Stimulated activated CD8-positive, alpha-beta memory T cell treated with anti-CD3 and anti-CD28 coated beads, Interleukin-12 subunit alpha, Interleukin-12 subunit beta, amount 100 ng/mL, for 1 hour (primary cell): ENCODE measurements at places on chromosomes 3 and 15.

GRCh38 chr3:184460276-184460675 is 80.4 kb downstream of the CHRD start:
- no peak for DNase-seq

GRCh38 chr3:182104881-182105280 is 393.2 kb downstream of the SOX2 start:
- DNase-seq: no peak

GRCh38 chr3:122004991-122005565 is 17.0 kb downstream of the ILDR1 start:
- DNase-seq: no peak

- no peak for DNase-seq
These were observed 15.1 kb upstream of the RPS27L start for GRCh38 chr15:63172376-63172775.

GRCh38 chr3:188262913-188263683 is 109.1 kb downstream of the LPP start:
- no peak for DNase-seq

GRCh38 chr3:45711931-45712330 is 22.7 kb downstream of the SACM1L start:
- no peak for DNase-seq

GRCh38 chr3:120648290-120648689 is 33.7 kb downstream of the HGD start:
- no peak for DNase-seq

DNA sequence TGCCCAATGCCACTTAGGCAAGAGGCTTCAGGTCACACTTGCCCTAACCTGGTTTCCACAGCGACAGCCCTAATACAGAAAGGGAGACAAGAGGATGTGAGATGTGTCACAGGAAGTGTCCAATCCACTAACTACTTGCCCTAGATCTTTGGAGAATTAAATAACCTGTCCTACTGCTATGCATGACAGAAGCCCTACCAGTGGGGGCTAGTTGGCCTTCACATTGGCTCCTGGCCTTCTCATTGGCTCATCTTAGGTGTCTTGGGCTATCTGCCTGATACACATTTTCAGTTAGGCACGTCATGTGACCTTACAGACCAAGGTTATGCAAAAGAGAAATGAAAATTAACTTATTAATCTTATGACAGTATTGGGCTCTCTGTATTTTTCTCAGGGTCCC is 449.9 kb downstream of the FHIT start:
- no peak for DNase-seq

DNA sequence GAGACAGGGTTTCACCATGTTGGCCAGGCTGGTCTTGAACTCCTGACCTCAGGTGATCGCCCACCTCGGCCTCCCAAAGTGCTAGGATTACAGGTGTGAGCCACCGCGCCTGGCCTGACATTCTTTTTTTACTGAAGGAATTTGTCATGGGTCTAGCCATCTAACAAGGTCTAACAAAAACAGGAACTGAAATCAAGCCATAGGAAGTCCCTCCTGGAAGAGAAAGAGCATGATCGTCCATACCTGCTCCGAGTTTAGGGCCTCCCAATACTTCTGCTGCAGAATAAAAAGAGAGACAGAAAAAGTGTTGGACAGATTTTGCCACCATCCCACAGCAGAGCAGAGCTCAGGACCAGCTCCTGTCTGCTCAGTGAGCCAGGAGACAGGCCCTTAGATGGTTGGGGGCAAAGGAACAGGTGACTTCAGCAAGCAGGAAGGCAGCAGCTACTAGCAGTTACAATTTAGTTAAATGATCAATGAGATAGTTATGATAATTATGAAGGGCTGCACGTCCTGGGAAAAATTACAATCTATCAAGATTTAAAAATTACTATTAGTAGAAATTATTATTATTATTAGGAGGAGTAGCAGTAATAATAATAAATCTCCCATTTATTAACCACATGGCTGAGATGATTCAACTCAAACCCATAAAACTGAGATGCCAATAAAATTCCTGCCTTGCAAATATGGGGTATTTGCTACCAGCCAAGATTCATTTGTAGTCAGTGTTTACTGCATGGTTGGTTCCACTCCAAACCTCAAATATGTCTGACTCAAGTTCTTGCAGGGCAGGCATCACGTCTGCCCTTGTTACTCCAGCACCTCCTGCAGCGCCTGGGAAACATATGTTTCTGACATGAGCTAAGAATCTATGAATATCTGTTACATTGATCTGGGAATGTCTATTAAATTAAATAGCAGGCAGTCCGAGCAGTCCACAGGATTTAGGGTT is 40.1 kb downstream of the TMEM44 start:
- DNase-seq: no peak

DNA sequence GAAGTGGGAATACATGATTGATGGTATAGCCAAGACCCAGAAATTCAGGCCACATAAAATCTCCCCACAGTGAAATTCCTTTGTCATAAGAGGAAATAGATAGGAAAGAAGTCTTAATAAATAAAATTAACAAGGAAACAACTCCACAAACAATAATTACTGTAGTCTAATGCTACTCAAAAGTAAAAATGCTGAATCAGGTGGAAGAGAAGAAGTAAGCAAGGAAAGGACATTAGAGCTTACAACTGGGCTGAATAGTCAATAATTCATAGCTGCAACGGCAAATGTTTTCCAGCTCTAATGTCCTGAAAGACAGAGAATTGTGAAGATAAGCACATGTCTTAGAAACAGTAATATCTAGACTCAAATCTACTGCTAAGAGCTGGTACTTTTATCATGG is 64.4 kb downstream of the STRIT1 start:
- no peak for DNase-seq

DNA sequence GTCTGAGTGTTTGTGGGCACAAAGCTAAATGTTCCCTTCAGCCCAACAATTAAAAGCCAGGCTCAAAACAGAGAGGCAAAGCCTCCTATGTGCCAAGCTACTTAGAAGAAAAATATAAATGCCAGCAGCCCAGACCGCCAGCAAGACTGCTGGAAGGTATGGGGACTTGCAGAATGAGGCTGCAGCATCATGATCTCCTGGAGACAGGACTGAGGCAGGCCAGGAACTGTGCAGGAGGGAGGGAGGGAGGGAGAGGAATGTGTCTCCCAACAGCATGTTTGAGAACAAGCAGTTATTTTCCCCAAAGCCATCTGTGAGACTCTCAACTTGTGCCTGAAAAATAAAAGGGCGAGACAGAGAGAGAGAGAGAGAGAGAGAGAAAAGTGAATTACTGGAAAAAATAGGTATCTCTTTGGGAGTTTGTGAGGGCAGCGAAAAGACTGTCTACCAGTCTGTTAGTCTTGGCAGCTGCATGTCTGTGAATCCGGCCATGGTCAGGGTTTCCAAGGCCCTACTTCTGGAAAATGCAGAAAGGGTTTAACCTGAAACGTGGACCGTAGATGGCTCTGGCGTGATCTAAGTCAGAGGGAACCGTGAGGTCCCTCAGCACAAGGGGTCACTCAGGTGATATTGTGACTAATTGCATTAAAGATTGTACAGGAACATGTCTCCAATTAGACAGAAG is 139.7 kb upstream of the COL8A1 start:
- DNase-seq: no peak

DNA sequence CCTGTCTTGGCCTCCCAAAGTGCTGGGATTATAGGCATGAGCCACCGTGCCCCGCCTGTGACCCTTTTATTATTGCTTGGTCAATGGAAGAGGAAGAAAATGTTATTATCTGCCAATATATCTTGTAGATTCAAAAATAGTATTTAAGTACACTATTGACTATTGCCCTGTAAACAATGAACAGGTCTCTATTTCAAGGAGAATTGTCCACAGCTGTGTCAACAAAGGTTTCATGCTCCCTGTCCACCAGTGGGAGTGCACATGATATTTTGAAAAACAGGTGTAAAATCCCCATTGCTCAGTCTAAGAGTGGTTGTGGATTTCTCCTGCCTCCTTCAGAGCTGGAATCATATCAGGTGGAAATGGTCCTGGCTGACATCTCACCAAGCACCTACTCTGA is 36.5 kb upstream of the IGF1R start:
- DNase-seq: no peak

- no peak for DNase-seq
These were observed 110.1 kb downstream of the ROBO2 start for GRCh38 chr3:77150028-77150427.

GRCh38 chr3:171242951-171243350 is 216.4 kb upstream of the SLC2A2 start:
- no peak for DNase-seq

- DNase-seq: no peak
These were observed 486.8 kb downstream of the MAGI1 start for GRCh38 chr3:65551945-65552344.

DNA sequence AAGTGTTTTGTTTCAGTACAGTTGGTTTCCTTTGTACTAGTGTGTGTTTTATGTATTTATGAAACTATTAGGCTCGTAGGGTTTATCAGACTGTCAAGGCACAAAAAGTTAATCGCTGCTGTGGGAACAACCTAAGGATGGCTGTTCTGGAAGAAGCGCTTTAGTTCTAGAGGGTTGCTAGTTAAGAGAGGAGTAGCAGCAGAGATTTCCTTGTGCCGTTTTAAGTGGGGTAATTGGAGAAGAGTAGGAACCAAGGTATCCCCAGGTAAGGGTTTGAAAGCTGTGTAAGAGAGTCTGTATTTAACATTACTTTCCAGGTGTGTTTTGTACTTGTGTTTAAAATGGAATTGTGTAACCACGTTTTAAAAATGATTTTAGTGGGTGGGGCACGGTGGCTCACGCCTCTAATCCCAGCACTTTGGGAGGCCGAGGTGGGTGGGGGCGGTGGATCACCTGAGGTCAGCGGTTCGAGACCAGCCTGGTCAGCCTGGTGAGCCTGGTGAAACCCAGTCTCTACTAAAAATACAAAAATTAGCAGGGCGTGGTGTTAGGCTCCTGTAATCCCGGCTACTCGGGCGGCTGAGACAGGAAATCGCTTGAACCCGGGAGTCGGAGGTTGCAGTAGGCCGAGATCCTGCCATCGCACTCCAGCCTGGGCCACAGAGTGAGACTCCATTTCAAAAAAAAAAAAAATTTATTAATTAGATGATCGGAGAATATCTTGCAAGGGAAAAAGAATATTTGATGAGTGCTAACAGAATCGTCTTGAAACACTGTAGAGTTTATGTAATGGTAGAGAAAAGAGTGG is 2.6 kb downstream of the MORF4L1 start:
- no peak for DNase-seq

DNA sequence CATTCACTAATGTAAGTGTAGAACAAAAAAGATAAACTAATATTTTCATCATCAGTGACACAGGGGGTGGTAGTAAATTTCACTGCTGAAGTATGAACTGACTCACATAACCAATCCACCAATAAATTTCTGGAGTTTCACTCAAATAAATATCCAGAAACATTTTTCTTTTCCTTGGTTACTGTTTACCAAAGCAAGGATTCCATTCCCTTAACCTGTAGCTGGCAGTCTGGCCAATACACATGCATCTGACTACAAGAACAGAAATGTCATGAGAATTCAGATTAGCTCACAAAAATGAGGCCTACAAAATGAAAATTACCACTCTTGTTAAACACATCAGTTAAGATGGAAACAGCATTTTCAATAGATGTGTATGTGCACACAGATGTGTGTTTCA is 80.3 kb downstream of the STAG1 start:
- no peak for DNase-seq

DNA sequence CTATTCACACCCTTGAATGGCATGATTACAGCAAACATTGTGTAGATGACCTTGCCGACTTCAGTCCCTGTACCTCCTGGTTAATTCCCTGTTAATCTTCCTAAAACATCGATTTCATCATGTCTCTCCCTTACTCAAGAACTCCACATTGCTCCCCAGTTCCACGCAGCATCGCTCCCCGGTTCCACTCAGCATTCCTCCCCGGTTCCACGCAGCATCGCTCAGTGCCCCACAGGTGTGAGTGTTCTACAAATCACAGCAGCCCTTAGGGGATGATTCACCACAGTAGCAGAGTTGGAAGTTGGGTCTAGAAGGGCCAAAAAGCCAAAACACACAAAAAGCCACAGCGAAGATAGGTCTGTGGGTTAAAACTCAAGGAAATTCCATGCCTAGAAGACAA is 8.6 kb upstream of the TNK2 start:
- no peak for DNase-seq

DNA sequence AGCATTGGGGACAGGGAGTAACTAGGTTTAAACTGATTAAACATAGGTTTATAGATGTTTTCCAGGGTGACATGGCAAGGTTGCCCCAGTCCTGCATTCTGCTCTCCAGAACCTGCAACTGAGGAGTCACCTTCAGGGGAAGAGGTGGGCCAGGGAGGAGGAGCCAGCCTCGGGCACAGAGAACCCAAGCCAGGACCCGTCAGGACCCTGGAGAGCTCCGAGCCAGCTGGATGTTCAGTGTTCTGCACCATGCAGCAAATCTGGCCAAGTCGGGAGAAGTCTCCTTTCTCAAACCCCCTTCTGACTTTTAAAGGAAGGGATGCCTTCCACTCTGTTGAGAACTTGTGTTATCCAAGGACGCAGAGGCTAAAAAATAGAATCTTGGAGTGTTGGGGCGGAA is 62.1 kb upstream of the SLC6A11 start:
- peak; percentile 9 for DNase-seq

- no peak for DNase-seq
These were observed 599.5 kb downstream of the FHIT start for GRCh38 chr3:60651799-60652198.

DNA sequence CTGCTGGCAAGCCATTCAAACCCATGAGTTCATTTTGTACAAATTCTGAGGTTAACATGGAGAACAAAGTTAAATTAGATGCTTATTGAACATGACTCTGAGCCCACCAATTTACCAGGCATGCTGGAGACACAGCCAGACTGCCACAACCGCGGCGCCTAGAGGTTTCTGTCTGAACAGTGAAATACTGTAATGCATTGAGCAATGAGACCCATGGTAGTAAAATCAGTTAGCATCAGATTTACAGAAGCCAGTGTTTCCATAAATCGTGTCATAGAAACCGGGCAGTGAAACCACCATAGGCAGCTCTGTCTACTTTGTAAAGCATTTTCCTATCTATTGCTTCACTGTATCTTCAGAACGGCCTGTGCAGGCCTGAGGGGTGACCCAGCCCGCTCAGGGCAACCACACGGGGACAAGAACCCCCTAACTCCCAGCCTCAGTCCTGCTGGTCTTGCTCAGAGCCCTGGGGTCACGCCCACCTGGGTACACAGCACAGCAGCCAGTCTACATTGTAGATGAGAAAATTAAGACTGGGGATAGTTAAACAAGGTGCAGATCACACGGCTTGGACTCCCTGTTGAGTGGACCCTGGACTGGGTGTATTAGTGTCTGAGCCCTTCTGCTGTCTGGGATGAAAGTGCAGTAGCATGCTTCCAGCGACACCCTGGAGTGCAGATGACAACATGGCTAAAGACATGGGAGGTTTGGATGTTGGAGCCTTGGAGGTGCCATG is 44.2 kb downstream of the MGLL start:
- no peak for DNase-seq

GRCh38 chr3:141412936-141413354 is 44.6 kb downstream of the ZBTB38 start:
- DNase-seq: no peak

DNA sequence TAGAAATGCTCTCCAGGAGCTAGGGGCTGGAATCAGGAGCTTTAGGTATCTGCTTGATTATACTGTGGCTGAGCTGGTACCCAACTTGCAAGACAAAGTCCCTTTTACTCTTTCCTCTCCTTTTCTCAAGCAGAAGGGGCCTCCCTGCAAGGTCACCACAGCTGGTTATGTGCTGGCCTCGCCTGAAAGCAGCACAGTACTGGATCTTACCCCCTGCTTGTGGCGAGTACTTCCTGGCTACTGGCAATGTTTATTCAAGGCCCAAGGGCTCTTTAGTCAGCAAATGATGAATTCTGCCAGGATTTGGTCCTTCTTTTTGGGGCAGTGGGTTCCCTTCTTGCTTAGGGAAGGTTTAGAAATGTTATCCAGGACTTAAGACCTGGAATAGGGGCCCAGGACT is 234.6 kb downstream of the RAP2B start:
- no peak for DNase-seq
